ENCODE measurements at places on chromosomes 16 and 17.

- DNase-seq, result no peak
Measured at GRCh38 chr16:65306300-65306699, 184.4 kb upstream of the CDH11 start.

- no peak for DNase-seq
Measured at GRCh38 chr17:30236766-30237165, 1.3 kb upstream of the SLC6A4 start.

- no peak for DNase-seq
Measured at GRCh38 chr16:71339236-71340171, 19.0 kb upstream of the CALB2 start.

DNA sequence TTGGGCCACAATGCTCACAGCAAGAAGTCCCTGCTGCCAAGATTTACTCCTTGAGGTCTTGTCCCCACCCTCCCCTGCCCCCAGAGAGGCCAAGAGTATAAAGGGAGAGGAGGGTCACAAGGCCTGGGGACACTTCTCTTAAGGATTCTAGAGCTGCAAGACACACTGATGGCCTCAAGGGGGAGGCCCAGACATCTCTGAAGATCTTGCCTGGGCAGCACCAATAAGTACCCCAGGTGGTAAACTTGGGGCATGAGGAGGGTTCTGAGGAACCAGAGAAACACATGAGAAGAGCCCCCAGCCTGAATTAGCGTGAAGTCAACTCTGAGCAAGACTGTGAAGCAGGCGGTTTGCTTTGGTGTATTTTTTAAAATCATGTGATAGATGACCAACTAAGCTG lies 26.8 kb upstream of the MTMR4 start:
- DNase-seq, result no peak

DNA sequence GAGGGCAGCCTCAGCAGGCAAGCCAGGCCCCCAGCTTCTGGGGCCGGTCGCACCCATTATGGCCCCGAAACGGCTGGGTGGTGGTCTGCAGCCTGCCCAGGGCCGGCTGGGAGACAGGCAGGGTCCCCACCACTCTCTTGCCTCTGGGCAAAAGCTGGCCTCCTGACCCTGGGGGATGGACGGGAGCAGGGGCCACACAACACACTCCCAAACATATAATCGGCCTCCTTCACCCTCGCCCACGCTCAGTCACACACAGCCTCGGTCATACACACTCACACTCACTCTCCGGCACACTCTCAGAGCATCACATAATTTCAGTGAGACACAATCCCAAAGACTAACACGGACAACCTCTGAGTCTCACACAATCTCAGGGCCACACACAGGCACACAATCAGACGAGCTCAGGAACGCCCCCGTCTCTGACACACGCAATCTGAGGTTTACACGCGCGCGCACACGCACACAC lies 589 bp downstream of the PEMT start:
- no peak for DNase-seq

GRCh38 chr16:47592232-47592631 lies 131.1 kb downstream of the PHKB start:
- DNase-seq, result no peak

GRCh38 chr16:61792194-61792909 lies 243.9 kb downstream of the CDH8 start:
- peak; percentile 87 for DNase-seq

DNA sequence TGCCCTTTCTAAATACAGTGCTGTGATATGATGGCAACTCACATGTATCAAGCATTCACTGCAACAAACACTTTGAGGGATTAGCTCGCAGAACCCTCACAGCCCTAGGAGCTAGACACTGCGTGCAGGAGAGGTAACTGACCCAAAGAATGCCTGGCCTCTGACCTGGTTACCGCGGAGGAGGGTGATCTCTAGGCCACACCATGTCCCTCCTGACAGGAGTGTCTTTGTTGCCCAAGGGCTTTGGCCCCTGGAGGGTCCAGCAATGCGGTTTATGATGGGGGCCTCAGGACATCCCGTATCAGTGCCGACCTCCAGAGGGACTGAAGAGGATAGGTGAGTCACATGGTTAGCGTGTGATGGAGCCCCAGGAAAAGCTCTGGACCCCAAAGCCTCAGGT lies 130.6 kb downstream of the MGAT5B start:
- no peak for DNase-seq

GRCh38 chr16:58265480-58266052 lies 29.3 kb downstream of the PRSS54 start:
- no peak for DNase-seq

GRCh38 chr17:58756246-58757161 lies 850 bp downstream of the PPM1E start:
- no peak for DNase-seq

DNA sequence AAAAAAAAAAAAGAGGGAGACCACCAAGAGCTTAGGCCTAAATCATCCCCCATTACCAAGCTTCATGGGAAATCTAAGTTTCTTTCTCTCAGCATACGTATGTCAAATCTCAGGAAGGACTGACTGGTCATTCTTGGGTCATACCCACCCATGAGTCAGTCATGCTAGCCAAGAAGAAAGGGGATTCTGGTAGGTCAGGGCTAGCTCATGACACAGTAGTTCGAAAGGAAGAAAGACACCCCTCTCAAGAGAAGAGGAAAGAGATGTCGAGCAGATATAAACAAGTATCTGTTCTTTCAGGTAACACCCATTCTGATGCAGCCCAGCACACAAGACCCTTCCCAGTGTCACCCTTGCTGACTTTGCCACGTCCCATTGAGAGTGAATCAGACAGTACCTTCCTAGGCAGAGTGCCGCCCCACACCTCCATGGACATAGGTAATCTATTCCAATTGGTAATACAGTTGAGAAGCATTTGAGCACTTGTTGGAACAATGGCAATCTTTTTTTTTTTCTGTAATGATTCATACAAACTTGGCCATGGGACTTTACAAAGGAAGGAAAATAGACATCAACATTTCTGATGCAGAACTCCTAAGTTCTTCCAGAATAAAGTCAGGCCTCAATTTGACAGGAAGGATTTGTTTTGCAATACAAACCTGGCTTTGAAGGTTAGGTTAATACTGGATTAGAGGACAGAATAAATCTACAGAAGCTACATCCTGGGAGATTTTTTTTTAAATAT lies 38.2 kb downstream of the COPRS start:
- DNase-seq, result no peak

DNA sequence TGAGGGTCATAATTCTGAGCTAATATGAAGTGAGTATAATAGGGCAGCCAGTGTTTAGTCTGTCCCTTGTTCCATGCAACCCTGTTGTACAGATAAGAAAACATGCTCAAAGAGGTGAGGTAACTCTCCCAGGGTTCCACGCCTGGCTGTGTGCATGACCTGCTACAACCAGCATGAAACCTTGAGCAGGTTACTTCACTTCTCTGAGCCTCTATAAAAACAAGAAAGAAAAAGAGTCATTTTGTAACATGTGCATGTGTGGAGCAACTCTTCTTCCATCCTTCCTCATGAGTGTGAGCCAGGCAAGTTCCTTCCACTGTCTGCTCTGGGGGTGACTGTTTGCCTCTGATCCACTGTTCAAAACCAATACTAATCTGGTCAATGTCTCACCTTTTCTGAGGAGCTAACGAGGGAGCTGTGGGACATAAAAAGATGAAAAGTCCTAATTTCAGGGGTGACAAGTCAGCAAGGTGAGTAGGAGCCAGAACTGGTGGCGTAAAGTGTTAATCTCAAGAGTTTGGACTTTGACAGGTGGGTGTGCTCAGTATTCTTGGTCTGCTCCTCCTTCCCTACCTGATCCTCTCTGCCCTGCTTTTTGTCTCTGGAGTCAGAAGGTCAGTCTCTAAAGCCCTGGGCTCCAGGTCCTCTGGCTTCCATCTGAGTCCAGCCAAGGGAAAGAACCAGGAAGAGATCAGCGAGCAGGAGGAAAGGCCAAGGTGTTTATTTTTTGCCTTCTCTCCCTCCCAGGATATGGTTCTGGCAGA lies 21.5 kb downstream of the GFOD2 start:
- DNase-seq, result no peak

DNA sequence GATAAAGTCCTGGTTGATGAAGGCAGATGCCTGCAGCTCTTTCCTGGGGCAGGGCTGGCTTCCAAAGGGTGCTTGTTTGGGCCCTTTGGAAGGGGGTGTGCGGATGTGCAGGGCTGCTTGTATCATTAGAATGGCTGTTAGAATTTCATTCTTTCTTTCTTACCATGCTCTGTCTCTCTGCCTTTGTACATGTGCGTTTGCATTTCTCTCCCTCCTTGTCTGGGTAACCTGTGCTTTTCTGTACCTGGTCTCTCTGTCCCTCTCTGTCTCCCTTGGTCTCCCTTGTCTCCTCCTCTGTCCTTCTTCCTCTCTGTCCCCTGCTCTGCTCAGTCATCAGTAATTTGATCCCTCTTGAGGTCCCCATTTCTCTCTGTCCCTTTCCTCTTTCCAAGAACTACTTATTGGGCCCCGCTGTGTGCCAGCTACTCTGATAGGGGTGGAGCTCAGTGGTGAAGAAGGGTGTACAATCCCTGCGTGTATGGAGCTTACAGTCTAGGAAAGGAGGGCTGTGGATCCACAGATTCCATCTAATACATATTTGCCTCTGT lies 69.3 kb downstream of the PLCG2 start:
- DNase-seq, result no peak

DNA sequence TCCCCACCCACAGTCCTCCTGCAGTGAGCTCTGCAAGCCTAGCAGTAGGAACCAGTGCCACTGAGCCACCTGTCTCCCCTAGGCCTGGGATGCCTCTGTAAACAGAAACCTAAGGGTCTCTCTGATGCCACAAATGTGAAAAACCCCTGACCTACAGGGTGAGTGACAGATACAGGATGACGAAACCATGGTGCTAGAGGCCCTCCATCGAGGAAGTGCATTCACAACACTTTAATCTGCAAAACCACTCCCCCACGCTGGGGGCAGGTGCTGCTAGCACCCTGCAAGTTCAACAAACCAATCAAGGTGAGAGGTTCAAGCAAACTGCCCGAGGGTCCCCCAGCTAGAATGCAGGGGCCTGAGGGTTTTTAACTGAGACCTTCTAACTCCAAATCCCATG lies 59.5 kb downstream of the CDYL2 start:
- no peak for DNase-seq

DNA sequence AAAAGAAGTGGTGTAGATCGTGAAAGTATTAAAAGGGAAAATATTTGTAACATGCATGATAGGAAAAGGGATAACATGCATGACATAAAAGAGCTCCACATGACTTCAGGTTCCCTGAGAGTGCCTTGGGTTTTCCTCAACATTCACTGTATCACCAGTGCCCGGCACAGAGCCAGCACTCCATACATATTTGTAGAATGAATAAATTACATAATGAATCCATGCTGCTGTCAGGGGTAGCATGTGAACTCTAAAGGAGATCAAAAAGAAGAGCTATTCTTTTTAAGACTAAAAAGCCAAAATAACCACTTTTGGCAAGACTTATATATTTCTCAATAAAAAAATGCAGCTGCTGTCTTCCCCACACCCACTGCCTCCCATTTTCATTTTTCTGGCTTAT lies 2.7 kb upstream of the ZNF594 start:
- DNase-seq, result no peak

DNA sequence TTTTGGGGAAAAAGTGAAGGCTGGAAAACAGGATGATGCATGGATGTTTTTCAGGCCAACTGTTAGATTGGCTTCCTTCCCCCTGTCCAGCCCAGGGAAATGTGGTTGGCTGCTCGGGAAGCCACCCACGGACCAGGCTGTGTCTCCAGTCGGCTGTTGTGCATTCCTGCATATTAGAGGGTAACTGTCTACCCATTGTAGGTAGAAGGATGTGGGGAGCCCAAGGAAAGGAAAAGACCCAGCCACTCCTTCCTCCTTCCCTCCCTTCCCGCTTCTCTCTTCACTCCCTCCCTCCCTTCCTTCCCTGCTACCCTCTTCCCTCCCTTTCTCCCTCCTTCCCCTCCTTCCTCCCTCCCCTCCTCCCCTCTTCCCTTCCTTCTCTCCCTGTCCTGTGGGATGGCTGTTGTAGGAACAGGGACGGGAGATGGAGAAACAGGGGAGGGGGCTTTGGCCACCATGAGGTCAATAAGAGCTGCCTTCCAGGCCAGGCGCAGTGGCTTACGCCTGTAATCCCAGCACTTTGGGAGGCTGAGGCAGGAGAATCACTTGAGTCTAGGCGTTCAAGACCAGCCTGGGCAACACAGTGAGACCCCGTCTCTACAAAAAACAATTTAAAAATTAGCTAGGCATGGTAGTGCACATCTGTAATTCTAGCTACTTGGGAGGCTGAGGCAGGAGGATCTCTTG lies 16.9 kb downstream of the SYT17 start:
- DNase-seq, result peak; percentile 20

DNA sequence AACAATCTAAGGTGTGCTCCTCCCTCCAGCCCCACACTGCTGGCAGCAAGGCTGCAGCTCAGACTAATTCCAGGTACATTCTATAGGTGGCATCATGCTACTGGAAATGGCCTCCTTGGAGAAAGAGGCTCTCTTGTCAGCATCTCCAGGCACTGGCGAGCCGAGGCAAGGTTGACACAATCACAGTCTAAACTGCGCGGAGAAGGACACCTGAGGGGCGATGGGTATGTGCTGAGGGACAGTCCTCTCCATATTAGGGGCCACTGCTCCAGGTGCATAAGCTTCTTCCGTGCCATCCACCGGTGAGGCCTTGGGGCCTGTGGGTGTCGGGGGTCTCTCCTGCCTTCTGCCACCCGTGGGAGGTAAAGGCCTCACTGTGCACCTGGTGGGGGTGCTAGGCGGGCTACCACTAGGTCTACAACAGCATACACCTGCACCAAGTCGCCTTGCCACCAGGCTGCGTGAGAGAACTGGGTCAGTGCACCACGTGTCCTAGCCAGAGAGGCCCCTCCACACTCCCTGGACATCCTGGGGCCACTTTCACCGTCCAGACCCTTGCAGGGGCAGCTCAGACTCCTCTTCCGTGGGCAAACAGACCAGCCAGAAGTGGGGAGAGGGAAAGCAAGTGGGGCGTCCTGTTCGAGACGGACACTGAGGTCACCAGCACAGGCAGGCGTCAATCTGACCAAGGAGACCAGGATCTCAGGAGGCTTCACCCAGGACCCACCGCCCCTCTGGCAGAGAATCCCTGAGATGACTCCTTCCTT lies 12.1 kb upstream of the CBX8 start:
- no peak for DNase-seq

DNA sequence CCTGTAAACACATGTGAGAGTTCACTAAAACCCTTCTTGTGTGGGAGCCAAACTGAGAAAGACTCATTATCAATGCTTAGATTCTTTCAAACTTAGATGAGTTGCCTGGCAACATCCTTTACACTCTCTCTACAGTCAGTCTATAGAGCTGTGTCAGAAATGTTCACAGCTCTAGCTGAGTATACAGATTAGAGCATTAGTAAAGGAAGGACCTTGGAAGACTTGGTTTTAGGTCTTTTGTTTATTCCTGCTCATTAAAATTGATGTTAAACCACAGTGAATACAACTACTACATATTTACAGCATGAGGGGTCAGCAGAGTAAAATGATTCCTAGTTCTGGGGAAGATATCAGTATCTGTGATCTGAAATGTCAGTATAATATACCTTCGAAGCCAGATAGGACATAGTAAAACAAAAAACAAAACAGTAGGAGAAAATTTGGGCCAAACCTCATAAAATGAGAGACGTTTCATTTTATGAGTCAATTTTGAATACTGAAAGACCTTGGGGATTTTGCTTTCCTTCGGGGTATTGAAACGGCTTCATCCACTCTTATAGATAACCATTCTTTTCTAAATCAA lies 186.0 kb downstream of the TANC2 start:
- no peak for DNase-seq
